ENCODE measurements at places on chromosomes 4 and X. TPM values are rescaled to one million over a fixed set of nuclear protein-coding genes. Genes with fewer than 3 reads are reported as not detected.

The PFKFB1 gene
- total RNA-seq = 0.11 TPM

The CT47A1 gene
- not detected for total RNA-seq

The PSAPL1 gene
- 0.14 TPM for total RNA-seq

The MGAT4D gene
- total RNA-seq = not detected

The DMRTC1B gene
- total RNA-seq = 0.13 TPM

The DOK7 gene
- total RNA-seq = 0.12 TPM

The OPRPN gene
- total RNA-seq = not detected

The FAT1 gene
- 153 TPM for total RNA-seq

The DGAT2L6 gene
- total RNA-seq = not detected

The NOCT gene
- total RNA-seq = 8.3 TPM

The NDNF gene
- not detected for total RNA-seq

The RAB41 gene
- not detected for total RNA-seq

The EVC2 gene
- total RNA-seq = 2.5 TPM

The PABPC1L2B gene
- total RNA-seq = not detected

The GYG2 gene
- 4.8 TPM for total RNA-seq

The VSIG4 gene
- not detected for total RNA-seq

The C4orf36 gene
- 1.4 TPM for total RNA-seq

The AREG gene
- 47.0 TPM for total RNA-seq

The TMSB15A gene
- 0.85 TPM for total RNA-seq

The MAGEA4 gene
- total RNA-seq = not detected

The FREM3 gene
- total RNA-seq = not detected
